ENCODE measurements at places on chromosomes 1 and 21. TPM values are rescaled to one million over a fixed set of nuclear protein-coding genes. Genes with fewer than 3 reads are reported as not detected.

DNA sequence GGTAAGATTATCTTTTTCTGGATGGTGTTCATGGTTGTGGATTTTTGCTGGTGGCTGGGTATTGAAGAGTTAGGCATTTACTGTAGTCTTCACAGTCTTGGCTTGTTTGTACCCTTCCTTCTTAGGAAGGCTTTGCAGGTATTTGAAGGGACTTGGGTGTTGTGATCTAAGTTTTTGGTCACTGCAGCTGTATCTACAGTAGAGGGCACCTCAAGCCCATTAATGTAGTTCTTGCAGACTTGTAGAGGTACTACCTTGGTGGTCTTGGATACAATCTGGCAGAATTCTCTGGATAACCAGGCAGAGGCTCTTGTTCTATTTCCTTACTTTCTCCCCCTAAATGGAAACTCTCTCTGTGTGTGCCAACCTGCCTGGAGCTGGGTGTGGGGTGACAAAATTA lies 155.8 kb upstream of the BRINP3 start:
- no peak for DNase-seq

GRCh38 chr1:39969531-39970270 lies 14.8 kb downstream of the MFSD2A start:
- no peak for DNase-seq

DNA sequence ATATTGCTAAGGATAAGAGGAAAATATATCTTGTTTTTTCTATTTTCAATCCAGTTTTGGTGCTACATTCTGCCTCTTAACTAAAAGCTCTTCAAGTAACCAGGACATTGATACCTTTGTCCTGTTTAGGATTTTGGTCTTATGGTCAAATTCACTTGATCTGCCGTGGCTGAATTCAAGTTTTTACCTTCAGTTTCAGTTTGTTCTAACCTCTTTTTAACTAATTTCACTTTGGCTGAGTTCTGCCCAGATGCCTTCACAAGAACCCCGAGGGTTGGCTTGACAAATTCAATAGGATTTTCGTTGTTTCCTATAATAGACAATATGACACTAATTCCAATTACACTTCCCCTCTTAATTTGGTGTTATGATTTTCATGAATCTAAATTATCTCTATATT lies 84.5 kb upstream of the C1orf21 start:
- DNase-seq, result no peak

DNA sequence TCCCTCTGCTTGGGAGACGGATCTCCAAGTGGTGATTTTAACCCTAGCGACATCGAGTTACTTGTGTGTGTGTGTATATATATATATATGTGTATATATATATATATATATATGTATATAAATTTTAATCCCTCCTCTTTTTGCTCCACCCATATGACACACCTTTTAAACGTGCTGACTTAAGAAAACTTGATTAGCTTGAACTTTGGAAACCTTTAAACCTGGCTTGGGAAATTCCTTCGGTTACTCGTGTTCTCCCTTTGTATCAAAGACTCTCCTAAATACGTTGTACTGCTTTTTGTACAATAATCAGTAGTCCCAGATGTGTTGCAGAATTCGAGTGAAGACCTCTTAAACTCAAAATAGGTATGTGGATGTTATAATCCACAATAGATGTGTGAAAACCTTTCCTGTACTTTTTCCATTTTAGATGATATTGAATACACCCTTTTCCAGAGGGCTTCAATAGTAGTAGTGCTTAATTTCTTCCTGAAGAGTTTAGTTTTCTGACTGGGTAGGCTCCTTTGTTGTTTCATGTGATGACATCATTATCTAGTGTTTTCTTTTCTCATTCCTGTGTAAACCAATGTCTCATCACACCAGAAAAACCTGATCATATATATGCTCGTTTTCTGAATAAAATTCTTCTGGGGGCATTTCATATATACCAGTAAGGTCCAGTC lies 1.4 kb downstream of the RNF11 start:
- DNase-seq, result no peak

DNA sequence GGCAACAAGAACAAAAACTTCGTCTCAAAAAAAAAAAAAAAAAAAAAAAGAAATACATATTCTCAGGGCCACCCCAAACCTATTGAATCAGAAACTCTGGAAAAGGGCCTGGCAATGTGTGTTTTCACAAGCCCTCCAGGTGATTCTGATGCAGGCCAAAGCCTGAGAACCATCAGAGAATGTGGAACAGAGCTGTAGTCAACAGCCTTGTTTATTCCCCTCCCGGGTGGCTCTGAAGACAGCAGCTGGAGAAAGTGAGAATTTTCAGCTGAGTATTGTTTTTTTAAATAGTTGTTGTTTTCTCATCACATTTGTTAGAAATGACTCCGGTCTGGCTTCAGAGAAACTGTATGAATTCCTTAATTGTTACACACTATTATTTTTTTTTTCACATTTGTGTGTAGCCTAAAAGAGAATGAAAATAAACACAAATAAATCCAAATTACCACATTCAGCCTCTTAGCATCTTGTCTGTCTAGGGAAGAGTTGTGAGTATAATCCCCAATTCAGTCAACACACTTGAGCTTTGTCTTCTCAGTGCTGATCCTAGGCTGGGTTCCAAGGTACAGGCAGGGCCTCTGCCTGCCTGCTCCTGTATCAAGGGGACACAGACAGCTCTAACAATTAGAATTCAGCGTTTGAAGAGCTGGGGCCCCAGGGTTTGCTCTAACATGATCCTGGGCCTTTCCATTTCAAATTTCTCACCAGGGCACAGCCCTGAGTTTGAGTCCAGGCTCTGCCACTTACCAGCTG lies 6.6 kb upstream of the AZIN2 start:
- DNase-seq, result no peak

DNA sequence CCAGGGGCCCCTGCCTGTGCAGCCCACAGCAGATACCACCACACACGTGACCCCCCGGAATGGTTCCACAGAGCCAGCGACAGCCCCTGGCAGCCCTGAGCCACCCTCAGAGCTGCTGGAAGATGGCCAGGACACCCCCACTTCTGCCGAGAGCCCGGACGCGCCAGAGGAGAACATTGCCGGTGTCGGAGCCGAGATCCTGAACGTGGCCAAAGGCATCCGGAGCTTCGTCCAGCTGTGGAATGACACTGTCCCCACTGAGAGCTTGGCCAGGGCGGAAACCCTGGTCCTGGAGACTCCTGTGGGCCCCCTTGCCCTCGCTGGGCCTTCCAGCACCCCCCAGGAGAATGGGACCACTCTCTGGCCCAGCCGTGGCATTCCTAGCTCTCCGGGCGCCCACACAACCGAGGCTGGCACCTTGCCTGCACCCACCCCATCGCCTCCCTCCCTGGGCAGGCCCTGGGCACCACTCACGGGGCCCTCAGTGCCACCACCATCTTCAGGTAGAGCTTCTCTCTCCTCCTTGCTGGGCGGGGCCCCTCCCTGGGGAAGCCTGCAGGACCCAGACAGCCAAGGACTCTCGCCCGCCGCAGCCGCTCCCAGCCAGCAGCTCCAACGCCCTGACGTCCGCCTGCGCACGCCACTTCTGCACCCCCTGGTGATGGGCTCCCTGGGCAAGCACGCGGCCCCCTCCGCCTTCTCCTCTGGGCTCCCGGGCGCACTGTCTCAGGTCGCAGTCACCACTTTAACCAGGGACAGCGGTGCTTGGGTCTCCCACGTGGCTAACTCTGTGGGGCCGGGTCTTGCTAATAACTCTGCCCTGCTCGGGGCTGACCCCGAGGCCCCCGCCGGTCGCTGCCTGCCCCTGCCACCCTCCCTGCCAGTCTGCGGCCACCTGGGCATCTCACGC lies 51.0 kb downstream of the COL18A1 start:
- no peak for DNase-seq

Gene LRRC3
- total RNA-seq, result 0.70 TPM

DNA sequence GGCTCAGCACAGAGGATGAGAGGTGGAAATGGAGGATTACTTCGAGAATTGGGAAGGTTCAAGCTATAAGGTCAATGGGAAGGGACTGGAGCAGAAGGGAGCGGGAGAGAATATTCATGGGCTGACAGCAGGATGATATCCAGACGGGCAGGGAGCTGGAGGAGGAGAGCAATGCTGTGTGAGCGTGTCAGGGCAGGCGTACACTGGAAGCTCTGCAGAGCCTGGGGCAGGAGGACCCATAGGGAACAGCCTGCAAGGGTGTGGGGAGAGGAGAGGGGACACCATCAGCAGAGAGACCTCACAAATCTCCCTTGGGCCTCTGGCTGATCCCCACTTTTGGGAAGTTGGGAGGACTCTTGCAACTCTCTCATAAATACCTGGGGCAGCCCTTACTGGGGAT lies 13.7 kb downstream of the CSF1 start:
- no peak for DNase-seq

Gene UQCRHL
- 1.2 TPM for total RNA-seq

DNA sequence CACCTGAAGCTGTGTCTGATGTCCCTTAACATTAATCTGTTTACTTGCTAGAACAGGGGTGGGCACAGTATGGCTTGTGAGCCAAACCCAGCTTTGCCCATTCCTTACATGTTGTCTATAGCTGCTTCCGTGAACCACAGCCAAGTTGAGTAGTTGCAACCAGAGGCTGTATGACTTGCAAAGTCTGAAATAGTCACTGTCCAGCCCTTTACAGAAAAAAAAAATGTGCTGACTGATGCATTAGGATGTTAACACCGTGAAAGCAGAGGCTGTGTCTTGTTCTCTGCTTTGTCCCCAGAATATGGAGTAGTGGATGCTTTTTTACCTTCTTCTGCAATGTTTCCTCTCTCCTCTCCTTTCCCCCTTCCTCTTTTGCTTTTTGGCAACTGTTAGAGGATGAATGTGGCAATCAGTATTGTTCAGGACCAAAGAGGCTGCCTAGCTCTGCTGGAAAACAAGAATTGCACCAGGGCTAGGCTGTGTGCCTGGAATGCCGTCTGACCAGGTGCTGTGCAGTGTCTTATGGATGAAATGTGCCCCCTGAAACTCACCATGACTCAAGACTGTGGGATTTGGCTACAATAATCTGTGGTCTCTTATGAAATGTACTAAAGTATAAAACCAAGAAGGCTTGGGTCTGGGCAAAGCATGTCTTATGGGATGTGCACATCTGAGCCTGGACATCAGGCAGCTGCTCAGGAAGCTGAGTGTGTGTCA lies 79.6 kb upstream of the GCLM start:
- no peak for DNase-seq

GRCh38 chr1:54376430-54377039 lies 29.7 kb downstream of the SSBP3 start:
- no peak for DNase-seq

GRCh38 chr1:26923711-26924110 lies 2.2 kb downstream of the NUDC start:
- no peak for DNase-seq

DNA sequence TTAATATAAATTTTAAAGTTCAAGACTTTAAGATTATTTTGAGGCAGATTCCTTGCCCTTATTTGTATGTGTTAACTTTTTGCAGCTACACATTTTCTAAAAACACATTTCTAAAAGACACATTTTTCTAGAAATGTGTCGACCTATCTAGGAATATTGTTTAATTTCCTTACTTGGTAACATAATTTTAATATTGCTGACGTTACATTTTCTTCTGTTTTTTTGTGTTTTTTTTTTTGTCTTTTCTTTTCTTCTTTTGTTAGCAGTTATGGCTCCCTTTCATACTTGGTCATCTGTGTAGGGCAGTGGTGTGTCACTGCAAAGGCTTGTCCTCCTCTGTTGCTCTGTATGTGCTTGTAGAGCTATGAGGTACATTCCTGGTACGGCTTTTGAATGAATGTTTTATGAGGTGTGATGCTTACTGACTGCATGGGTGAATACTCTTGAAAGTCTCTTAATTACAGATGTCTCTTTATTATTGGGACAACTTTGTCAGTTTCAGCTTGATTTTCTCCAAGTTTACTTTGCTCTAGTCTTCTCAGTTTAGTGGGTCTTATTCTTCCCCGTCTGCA lies 30.1 kb downstream of the LRRC8D start:
- DNase-seq, result no peak

DNA sequence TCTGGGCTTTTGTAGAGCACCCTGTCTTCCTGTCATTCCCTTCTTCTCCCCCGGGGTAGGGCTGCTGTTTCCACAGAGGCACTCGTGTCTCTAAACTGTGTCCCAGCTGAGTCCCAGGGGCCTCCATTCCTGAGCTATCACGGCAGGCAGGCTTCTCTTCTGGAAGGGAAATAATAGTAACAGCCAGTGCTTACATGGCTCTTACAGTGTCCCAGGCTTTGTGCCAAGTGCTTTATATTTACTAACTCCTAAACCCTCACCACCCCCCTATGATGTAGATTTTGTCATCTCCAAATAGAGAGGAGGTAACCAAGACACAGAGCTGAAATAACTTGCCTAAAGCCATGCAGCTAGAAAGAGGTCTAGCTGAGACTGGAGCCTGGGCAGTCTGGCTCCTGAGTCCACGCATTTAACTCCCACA lies 1.4 kb upstream of the CELF3 start:
- DNase-seq, result no peak

Gene RGS16
- 0.52 TPM for total RNA-seq

DNA sequence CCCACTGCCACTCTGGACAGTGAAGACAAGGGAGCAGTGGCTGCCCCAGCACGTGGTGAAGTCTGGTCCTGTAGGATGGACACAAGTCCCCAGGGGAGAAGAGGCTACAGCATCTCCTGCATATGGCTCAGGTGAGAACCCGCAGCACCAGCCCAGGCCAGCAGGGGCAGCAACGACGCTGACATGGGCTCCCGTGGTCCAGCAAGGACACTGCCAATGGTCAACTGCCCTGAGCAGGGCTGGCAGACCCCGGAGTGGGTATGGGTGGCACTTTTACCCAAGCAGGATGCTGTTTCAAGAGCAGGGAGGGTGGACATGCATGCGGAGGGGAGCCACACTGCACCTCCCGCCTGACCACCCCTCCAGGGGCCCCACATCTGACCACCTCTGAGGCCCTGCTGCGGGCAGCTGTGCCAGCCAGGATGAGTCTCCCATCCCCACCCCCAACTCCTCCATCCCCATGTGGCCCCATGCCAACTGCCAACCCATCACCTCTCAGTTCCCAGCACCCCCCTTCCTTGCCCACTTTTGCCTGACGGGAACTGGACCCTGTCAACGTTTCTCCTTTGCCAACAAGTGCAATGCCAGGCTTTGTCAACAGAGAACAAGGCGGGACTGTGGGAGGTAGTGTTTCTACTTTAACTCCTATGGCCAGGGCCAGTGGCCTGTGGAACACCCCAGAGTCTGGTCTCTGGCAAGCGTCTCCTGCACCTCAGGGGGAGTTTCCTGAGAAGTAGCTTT lies 8.6 kb downstream of the MORN1 start:
- no peak for DNase-seq

Gene TSPAN1
- 2.9 TPM for total RNA-seq

Gene CFH
- total RNA-seq, result 35.1 TPM

Gene RYR2
- total RNA-seq, result 0.16 TPM

DNA sequence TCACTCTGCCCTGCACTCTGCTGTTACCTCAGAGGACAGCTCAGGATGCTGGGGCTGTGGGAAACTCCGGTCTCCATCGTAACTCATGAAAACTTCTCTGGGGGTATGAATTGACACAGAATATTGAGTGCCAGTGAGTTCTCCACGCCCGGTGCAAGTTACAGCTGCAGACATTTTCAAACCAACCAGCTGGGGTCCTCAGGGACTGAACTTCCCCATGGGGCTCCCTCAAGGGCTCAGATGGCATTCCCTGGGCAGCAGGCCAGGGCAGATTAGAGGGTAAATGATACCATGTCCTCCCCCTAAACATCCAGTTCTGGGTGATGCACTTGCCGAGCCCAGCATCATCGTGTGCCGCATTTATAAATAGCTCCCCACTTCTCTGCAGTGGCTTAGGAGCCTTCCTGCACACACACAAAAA lies 27.8 kb upstream of the CCSAP start:
- peak; percentile 31 for DNase-seq

Gene SH2D2A
- not detected for total RNA-seq
